Activated naive CD4-positive, alpha-beta T cell treated with anti-CD3 and anti-CD28 coated beads, Interleukin-2, amount 50 U/mL, for 72 hours (primary cell): ENCODE measurements at places on chromosomes 16 and 17.

GRCh38 chr16:62853887-62854286 lies 817.6 kb upstream of the CDH8 start:
- no peak for DNase-seq

GRCh38 chr17:65977041-65977440 lies 214.9 kb downstream of the CEP112 start:
- DNase-seq, result no peak

- no peak for DNase-seq
Observed at GRCh38 chr16:4249530-4250308, 7.8 kb upstream of the SRL start.

GRCh38 chr16:87080571-87081167 lies 236.5 kb downstream of the C16orf95 start:
- no peak for DNase-seq

DNA sequence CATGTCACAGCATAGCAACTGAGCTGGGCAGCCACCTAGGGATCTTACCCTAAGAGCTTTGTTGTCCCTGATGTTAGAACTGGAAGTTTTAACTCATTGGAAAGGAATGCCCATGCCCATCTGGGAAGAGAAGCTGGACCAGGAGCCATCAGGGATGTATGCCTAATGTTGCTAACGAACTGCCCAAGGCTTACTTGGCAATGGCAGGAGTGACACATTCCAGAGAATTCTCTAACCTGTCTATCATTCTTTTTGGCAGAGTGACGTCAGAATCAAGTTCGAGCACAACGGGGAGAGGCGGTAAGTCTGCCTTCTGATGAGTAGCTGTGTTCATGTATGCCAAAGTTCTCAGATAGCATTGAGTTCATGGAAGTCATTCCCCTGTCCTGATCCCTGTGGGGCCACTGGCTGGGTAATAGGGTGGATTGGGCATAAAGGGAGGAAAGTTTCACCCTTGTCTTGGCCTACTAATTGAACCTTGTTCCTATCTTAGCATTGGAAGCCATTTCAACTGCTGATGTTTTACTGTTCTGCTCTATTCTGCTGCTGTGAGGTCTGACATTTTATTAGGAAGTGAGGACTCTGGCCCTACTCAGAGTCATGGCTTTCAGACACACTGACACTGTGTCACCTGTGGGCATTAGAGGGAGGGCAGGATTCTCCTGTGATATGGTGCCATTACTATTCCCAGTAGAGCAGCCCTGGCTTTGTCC lies 23.7 kb downstream of the MAP3K3 start:
- no peak for DNase-seq

DNA sequence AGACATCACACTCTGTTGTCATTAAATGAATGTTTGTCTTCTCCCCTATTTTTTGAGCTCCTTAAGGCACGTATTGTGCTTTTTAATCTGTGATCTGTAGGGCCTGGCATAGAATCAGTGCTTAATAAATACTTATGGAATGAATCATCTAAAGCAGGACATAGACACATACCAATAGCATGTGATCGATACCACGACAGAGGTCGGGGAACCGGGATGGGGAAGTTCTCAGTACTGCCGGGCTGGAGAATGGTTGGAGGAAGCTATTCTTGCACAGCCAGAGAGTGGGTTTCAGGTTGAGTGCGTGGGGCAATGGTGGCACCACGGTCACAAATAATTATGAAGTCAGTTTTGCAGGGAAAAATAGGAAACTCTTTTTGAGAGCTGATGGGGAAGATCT lies 26.8 kb downstream of the NLRP1 start:
- no peak for DNase-seq

DNA sequence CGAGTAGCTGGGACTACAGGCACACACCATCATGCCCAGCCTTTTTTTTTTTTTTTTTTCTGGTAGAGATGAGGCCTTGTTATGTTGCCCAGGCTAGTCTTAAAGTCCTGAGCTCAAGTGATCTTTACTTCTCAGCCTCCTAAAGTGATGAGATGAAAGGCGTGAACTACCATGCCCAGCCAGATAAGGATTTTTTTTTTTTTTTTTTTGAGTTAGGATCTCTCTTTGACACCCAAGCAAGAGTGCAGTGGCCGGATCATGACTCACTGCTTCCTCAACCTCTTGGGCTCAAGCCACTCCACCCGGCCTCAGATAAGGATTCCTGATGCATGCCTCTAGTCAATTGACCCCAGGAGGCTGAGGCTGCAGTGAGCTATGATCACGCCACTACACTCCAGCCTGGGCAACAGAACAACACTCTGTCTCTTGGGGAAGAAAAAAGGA lies 11.2 kb upstream of the PLEKHG4 start:
- no peak for DNase-seq

GRCh38 chr17:43024407-43025289 lies at the start of gene RND2:
RND2 (plus strand) TSS chr17:43025231; CDS start chr17:43025348, 117 bp downstream.
- peak; percentile 78 for DNase-seq
